T-helper 9 cell (primary cell): ENCODE measurements at places on chromosomes 6 and 20.

- DNase-seq, result no peak
Measured at GRCh38 chr6:144718431-144718830, 433.3 kb downstream of the UTRN start.

DNA sequence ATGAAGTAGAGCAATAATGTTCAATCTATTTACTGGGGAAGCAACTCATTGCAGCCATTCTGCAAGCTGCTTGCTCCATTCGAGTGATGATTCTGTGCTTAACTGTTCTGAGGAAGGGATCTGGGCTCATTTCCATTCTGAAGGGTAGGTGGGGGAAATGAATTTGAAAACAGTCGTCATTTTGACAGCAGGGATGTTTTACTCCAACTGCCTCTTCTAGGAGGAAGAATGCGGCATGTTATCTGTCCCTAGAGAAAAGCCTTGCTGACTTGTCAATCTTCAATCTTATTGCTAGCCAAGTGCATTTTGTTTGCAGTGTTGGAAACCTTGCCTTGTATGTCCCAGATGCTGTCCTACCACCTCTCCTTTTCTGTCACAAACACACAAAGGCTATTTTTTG is 105.9 kb downstream of the PRDM13 start:
- DNase-seq, result no peak

- DNase-seq, result no peak
Measured at GRCh38 chr20:38872036-38872435, 54.2 kb upstream of the FAM83D start.

- no peak for DNase-seq
Measured at GRCh38 chr6:10719296-10719963, 3.4 kb upstream of the TMEM14C start.

DNA sequence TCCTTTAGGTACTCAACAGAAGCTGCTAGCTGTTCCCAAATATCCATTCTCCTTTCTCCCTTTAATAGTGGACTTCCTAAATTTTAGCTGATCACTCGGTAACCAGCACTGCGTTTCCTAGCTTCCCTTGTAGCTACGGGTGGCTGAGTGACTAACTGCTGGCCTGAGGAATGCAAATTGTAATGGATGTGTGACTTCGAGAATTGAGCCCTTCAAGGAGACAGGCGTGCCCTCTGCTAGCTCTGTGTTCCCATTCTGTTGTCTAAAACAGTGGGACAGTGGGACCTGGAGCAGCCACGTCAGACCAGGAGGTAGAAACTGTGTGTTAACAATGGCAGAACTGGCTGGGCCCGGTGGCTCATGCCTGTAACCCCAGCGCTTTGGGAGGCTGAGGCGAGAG is 56.5 kb downstream of the SCML4 start:
- no peak for DNase-seq

DNA sequence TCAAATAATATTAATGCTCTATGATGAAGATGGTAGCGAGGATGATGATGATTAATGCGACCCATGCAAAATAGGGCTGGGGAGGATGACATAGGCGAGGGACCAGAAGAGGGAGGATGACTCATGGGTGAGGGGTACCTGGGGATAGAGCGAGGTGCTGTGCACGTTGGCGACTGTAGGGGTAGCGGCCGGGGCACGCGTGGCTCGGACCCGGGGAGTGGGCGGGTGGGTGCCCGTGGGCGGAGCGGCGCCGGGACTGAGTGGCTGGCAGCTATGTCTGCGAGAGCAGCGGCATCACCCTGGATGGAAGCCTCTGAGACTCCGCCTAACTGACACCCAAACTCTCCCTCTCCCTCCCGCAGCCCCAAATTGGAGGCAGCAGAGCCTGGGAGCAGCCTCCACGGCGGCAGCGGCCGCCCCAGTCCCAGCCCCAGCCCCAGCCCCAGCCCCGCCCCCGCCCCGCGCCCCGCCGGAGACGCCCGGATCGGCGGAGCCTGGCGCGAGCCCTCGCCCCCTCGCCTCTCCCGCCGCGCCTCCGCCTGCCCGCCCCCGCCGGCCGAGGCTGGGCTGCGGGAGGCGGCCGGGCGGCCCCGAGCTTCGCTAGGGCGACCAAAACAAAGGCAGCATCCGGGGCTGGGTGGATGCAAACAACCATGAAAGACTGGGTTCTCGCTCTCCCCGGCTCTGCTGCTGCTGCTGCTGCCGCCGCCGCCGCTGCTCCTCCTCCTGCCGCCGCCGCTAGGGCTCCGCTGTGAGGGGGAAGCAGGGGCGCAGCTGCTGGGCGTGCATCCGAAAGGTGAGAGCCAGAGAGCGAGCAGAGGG is at the start of gene RIMS1:
RIMS1 (plus strand) TSS at position 367 of the 822 bp plus-strand sequence. CDS start 474 bp downstream, outside the sequence.
- no peak for DNase-seq

- no peak for DNase-seq
Measured at GRCh38 chr20:49612127-49612738, 44.3 kb upstream of the PTGIS start.

- no peak for DNase-seq
Measured at GRCh38 chr6:141475259-141475658, 657.5 kb upstream of the GJE1 start.

- no peak for DNase-seq
Measured at GRCh38 chr20:57908704-57909630, 199.2 kb upstream of the PMEPA1 start.

- peak; percentile 77 for DNase-seq
Measured at GRCh38 chr6:108260809-108261569, at the start of gene SNX3. SNX3 (minus strand) TSS chr6:108261040; CDS start chr6:108260921, 119 bp downstream.

DNA sequence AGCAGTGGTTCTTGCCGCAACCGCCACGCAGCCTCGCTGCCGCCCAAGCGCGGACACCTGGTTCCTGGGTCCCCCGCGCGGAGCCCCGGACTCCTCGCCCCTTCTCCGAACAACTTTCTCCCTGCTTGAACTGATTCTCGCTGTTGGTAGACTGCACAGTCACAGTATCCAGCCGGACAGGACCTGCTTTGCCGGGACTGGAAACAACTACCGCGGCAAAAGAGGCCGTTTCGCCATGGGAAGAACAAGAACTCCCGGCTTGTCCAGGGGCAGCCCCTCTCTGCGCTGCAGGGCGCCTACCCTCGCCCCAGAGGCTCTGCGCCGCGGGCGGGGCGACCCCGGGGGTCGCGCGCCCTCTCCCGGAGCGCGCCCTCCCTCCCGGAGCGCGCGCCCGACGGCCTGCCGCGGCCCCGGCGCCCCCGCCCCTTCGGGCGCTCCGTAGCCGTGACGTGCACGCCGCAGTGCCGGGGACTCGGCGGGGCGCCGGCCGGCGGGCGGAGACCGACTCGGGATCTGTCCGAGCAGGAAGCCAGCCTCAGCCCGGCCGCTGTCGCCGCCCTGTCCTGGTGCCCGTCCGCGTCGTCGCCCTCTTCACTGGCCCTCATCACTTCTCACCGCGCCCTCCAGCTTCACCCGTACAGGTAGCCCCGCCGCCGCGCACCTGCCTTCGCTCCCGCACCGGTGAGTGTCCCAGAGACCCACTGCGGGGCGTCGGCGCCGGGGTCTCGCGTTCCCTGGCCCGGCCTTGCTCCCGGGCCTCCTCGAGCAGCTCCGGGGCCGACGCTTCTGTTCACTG is at the start of gene MYO6:
MYO6 (plus strand) TSS at position 497 of the 796 bp plus-strand sequence. CDS start 68,309 bp downstream, outside the sequence.
- DNase-seq, result peak; percentile 23

- peak; percentile 15 for DNase-seq
Measured at GRCh38 chr6:53066077-53066417, 843 bp downstream of the FBXO9 start.

- DNase-seq, result no peak
Measured at GRCh38 chr20:47113362-47114109, 218.9 kb downstream of the EYA2 start.

DNA sequence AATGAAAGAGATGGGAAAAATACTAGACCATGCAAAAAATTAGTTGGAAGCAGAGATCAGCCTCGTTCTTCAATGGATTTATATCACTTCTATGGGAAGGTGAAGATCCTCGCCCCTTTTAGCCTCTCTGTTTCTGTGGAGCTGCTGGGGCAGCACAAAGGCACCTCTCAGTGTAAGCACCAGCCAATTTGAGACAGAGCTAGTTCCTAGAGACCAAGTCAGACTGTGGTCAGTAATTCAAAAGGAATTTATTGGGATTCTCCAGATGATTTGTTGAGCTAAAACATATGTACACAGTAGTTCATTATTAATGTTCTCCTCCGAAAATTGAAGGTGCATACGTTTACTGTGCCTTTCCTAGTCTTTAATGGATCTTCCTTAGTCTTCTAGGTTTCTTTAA is 42.4 kb downstream of the SCGN start:
- no peak for DNase-seq

DNA sequence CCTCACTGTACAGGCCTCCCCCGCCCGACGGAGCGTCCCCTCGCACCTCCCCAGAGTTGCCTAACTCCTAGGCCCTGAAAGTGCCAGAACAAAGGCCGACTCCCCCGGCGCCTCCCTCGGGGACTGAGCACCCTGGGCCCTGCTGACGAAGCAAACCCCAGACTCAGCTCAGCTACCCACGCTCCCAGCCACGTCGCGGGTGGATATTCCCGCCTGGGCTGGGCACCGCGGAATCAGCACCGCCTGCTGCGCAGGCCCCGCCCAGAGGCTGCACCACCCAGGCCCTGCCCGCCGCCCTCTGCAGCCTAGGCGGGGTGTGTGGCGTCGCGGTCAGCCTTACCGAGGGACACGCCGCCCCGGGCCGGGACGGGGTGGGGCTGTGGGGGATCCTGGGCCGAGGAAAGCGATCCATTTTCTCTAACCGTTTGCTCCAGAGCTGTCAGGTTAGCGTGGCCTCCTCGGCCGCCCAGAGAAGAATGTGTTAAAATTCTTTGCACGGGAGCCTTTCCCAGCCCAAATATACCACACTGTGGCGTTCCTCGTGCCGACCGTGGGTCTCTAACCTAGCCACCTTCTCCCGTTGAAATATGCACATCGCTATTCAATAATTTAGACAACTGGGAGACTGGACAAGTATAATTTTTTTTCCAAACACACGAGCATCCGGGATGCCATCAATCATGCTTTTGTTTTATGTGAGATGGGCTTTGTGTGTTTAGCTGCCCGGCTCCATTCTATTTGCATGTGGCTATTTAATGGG is 31.4 kb downstream of the TFAP2A start:
- DNase-seq, result no peak

DNA sequence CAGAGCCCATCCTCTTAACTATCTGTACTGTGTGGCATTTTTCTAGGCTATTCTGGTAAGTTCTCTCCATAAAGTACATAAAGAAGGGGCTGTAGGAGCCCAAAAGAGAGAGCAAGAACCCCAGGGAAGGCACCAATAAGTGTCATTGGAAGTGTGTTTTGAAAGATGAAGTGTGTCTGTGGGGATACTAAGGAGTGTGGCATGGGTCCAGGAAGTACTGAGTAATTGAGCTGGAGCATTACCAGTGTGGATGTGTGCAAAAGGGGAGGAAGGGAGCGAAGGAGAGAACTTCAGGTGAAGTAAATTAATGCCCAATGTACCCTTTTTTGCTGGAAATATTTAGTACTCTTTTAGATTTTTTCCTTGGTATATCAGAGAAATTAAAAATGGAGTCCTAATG is 63.9 kb downstream of the KCNS1 start:
- no peak for DNase-seq

DNA sequence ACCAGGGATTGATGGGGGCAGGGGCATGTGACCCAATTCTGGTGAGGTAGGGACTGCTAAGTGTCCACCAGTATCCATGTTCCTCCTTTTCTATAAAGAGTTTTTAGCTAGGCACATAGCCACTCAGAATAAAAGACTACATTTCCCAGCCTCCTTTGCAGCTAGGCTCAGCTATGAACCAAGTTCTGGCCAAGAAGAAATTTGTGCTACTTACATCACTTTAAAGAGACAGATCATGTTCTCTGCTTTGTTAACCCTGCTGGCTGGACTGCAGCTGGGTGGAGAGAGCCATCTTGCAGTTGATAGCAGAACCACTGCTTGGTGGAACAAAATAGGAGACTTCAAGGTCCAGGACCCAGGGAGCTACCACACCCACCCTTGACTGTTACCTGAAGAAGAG is 5.3 kb upstream of the CCM2L start:
- DNase-seq, result no peak

DNA sequence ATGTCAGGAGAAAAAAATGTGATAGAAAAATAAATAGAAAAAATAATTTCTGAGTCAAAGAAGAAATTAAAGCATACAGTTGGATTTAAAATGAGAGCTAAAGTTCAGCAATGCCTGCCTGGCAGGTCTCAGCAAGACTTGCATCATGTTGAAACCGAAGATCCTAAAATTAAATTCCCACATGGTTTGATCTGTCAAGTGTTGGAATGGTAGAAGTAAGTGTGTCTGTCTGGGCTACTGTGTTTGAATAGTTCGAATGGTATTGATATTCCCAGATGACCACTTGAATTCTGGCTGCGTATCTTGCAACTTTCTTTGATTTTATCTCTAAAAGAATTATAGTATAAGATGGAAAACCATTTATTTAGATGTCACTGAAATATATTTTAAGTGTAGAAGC is 1349.6 kb downstream of the EPHA7 start:
- DNase-seq, result no peak

- DNase-seq, result no peak
Measured at GRCh38 chr20:53085720-53086119, 113.6 kb downstream of the TSHZ2 start.

DNA sequence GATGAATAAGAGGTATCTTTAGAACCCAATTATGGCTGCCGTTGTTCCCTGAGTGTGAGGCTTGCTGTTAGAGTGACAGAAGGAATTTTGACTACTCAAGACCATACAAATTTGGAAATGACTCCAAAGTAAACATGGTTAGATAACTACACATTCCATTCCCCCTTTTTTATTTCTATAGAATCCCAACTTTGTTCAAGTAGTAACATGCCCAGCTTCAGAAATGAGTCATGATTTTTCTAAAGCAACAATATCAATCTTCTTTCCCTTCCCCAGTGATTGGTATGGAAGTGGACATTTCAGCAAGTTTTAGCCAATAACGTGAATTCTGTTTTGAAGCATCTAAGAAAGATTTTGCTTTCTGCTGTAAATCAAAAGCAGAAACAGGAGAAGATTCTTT is 37.8 kb downstream of the HCRTR2 start:
- no peak for DNase-seq

- DNase-seq, result no peak
Measured at GRCh38 chr20:47606983-47607613, 105.4 kb downstream of the NCOA3 start.

- no peak for DNase-seq
Measured at GRCh38 chr6:6564154-6564553, 24.4 kb upstream of the LY86 start.

DNA sequence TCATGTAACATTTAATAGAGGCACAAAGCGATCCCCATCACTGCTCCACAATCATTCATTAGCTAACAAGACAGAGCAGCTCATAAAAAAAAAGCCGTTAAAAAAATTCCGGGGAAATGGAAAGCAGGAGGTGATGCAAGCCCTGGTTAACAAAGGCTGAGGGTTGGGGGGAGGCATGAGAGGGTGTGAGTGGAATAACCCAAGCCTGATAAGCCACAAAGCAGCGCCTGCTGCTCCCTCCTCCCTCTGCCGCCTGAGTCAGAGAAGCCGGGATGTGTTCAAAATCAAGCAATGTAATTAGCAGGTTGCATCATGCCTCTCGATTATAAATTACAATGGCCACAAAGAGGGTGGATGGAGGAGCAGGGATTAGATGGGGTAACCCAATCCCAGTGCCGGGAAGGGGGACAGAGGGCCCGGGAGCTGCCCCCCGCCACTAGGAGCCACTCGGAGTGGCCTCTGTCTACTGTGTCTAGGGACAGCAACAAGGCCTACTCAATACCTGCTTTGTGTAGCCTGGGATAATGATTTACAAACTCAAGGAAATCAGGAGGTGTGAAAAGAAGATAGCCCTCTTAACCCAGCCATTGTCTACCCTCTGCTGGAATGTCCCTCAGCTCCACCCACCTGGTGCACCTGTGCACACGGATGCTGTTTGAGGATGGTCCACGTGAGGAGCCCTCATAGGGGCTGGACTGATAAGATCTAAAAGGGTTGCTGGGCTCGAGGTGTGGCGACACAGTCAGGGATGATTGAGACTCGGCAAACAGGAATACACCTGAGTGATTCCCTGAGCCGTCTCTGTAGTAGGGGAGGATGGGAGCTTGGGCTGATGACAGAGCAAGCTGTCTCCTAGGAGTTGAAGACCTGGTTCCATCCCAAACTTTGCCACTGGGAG is 156.9 kb downstream of the VEGFA start:
- no peak for DNase-seq
